ENCODE measurements at places on chromosomes 6 and 20.

DNA sequence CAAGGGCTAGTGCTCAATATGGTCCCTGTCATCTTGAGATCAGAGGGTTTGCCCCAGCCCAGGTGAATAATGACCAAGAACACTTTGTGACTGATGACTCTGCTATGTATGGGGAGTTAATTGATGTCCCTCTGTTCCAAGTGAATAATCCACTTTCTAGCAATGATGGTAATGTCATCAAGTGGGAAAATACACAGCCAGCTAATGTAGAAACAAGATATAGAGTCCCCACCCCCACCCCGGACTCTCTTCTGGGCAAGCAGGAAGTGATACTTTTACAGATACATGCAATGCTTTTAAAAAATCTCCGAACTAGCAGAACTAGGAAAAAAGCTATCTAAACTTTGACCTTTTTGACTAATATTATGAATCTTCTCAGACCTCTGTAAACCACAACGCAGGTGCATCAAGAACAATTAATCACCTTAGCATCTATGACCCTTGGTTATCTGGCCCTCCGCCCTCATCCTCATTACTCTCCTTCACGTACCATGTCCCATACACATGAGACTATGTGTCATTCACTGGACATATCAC, 30.5 kb downstream of the CNR1 start:
- DNase-seq = no peak

- DNase-seq = no peak
Measured at GRCh38 chr6:165986914-165987482, 180.7 kb downstream of the TBXT start.

- DNase-seq = no peak
Measured at GRCh38 chr20:49901588-49901987, 13.7 kb downstream of the SPATA2 start.

DNA sequence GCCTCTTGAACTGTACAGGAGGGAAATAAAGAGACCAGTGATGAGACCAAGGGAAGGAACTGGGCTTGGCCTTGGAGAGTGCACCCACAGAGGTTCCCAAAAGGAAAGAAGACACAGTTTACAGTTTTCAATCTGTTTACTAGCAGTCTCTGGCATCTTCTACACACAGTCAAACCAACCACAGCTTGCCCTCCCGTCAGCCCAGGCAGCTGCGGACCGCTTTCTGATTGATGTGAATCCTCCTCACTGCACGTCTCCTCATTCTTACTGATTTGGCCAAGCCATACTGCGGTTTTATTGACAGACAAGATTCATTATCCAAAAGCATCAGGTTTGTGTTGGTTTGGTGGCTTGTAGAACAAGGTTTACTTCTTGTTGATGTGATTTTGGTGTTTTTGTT, 104.5 kb upstream of the ASF1A start:
- no peak for DNase-seq

GRCh38 chr20:4813863-4814695, 92.4 kb downstream of the PRND start:
- DNase-seq = peak; percentile 91

DNA sequence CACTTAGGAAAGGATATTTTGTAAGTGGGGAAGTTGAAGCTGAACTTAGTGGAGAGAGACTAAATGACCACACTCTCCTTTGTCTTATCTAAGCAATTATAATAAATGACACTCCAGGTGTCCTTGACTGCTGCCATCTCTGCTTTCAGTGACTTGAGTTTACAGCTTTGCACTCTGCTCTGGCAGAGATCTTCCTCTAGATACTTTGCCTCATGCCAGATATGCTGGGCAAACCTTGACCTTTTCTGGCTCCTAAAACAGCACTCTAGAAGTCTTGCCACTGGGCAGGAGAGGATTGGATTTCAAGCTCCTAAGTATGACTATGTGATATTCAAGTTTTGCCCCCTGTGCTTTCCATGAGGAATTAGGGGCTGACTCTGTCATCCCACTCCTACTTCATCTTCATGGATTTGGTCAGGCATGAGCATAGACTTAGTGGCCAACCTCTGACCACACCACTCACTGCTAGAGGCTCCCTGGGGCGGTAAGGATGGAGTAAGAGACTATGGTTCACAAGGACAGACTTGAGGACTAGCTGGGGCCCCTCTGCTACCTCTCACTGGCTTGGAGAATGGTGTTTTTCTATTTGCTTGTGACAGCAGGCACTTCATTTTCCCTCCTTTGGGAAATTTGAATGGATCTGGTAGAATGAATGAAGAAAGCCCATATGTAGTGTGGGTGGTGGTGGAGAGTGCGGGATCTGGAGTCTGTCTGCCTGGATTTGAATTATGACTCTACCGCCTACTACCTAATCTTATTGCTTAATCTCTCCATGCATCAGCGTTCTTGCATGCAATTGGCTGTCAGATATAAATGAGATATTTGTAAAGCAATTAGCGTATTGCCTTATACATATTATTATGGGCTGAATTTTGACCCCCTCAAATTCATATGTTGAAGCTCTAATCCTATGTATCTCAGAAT, 191.4 kb downstream of the REV3L start:
- DNase-seq = no peak

DNA sequence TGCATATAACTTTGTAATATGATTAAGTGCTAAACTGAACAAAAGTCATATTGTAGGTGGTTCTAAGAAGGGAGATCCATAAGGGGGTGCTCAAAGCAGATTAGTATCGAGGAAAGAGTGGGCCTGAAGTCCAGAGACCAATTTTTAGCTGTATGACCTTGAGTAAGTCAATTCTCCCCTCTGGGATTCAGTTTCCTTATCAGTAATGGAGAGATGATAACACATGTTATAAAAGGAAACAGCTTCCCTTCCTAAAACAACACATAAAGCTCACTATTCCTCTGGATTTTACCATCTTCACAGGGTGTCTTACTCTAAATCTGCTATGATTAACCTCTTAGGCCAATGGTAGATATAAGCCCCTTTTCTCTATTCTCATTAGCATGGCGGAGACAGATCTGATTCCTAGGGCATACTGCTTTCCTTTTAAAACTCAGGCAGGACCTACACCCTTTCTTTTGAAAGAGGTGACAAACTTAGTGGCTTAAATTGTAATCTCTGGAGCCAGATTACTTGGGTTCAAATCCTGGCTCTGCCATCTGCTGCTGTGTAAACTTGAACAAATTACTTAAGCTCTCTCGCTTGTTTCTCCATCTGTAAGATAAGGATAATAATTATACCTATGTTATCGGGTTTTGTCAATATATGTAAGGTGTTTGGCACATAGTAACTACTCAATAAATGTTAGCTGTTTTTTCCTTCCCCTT, 39.5 kb downstream of the ACSS2 start:
- DNase-seq = no peak

DNA sequence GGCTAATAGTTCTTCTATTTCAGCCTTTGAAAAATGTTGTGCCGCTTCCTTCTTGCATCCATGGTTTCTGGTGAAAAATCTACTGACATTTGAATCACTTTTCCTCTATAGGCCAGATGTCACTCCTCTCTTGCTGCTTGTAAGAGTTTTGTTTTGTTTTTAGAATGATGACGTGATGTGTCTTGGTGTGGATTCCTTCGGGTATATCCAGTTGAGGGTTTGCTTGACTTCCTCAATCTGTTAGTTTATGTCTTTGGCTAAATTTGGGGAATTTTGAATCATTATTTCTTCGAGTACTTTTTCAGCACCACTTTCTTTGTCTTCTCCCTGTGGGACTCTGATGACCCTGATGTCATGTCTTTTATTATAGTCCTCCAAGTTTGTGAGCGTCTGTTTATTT, 175.5 kb downstream of the MYLK4 start:
- DNase-seq = no peak

GRCh38 chr6:34717466-34717865, 20.9 kb upstream of the ILRUN start:
- no peak for DNase-seq

GRCh38 chr6:138752017-138752416, 21.6 kb upstream of the CCDC28A start:
- no peak for DNase-seq

DNA sequence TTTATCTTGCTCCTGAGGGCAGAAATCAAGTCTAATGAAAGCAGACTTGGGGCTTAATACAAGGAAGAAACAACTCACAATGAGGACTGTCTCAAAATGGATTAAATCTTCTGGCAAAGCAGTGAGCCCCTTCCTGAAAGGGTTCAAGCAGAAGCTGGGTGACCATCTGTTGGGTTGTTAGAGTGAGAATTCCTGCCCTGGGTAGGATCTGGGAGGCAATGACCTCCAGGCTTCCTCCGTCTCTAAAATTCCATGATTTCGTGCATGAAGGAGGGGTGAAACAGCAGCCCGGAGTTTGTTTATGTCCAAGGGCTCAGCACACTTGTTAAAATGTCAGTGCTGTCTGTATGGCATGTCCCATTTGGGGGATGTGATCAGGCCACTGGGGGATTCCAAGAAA, 64.0 kb upstream of the KCNK16 start:
- no peak for DNase-seq

- no peak for DNase-seq
Measured at GRCh38 chr6:29442719-29443118, 3.6 kb downstream of the OR10C1 start.

GRCh38 chr20:3447321-3447720, 23.5 kb upstream of the ATRN start:
- DNase-seq = no peak
